ENCODE measurements at places on chromosomes 4 and X.

GRCh38 chr4:67616478-67616877 is 58.0 kb downstream of the STAP1 start:
- no peak for DNase-seq

- DNase-seq = no peak
These were observed 45.0 kb upstream of the MSANTD1 start for GRCh38 chr4:3203971-3204431.

GRCh38 chr4:150297861-150298474 is 219.7 kb downstream of the DCLK2 start:
- no peak for DNase-seq

GRCh38 chr4:158042591-158043030 is 130.2 kb downstream of the GASK1B start:
- DNase-seq = peak; percentile 71

DNA sequence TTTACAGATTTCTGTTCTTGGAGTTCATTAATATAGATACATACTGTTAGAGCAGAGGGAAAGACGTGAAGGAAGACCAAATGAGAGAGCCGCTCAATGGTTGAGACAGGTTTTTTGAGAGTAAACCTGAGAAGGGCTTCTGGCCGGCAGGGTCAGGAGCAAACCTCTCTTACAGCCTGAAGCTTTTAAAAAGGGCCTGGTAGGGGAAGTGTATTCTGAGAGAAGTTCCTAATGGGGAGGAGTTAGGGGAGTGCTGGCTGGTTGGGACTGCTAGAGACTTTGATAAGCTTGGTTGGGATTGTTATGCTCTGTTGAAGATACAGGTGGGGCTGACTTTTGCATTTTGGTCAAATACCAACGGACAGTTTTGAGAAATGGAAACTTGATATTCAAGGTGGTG is 186.8 kb upstream of the PABPC4L start:
- DNase-seq = no peak

GRCh38 chr4:83282049-83282535 is 2.5 kb downstream of the COQ2 start:
- peak; percentile 54 for DNase-seq

- DNase-seq = no peak
These were observed 747.2 kb downstream of the STPG2 start for GRCh38 chr4:97396097-97396496.

DNA sequence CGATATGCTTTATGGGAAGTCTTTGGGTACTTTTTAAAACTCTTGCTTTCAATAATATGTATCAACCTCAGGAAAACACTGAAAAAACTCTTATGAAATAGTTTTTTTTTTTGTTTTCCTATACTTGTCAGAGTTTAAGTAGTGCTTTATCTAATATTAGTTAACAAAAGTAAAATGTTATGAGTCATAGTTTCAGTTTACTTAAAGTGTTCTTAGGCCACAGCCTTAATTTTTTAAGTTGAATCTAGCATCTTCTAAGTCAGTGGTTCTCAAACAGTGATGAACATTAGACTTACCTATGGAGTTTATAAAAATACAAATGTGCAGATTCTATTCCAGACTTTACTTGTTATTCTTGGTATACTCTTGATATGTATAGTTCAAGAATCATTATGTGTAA is 26.3 kb upstream of the ADGRL3 start:
- DNase-seq = no peak

- DNase-seq = no peak
These were observed 8.1 kb upstream of the DKK2 start for GRCh38 chr4:107044170-107044569.

DNA sequence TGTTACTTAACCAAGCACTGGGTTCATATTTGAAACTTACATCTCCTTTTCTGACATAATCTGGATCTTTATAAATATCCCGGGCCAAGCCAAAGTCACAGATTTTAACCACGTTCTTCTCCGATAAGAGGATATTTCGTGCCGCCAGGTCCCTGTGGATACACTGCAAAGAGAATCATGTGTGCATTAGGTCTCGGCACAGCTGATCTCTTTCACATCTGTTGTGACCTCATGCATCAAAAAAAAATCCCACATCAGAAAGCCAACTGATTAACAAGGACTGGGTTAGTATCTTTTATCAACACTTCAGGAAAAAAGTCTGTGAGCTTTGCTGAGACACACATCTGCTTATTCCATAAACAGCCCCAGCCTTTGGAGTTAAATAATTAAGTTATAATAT is 35.5 kb downstream of the KDR start:
- DNase-seq = no peak

GRCh38 chr4:15027921-15028435 is 25.7 kb downstream of the CPEB2 start:
- DNase-seq = no peak

DNA sequence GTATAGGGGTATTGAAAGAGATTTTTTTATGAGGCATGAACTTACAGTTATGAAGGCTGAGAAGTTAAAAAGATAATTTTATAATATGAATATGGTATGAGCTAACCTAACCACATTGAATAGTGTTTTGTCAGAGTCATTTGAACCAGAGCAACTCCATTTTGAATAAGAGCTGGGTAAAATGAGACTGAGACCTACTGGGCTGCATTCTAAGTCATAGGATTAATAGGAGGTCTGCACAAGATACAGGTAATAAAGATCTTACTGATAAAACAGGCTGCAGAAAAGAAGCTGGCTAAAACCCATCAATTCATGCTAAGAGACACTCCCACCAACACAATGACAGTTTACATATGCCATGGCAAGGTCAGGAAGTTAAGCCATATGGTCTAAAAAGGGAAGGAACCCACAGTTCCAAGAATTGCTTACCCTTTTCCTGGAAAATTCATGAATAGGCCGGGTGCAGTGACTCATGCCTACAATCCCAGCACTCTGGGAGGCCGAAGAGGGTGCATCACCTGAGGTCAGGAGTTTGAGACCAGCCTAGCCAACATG is 209.2 kb downstream of the TECRL start:
- no peak for DNase-seq

- peak; percentile 20 for DNase-seq
These were observed 34.0 kb upstream of the GYPA start for GRCh38 chr4:144174401-144175067.

DNA sequence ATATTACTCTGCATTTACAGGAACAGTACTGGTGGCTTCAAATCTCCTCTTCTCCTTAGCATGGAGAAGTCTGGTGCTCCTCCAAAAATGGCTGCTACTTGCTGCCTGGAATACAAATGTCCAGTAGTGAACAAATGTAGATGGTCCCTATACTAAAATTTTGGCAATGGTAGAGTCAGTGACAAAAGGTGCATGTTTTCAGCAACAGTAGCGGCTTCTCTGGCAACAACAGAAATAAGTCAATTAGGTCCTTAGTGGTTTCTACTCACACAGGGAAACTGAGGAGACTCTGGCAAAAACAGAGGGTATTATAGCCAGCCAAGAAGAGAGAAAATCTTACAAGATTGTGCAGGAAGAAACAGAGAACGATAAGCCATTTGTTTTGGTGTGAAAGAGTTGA is 1368.4 kb upstream of the ADGRL3 start:
- DNase-seq = no peak

- no peak for DNase-seq
These were observed 172.6 kb downstream of the AMELX start for GRCh38 chrX:11465648-11466411.

DNA sequence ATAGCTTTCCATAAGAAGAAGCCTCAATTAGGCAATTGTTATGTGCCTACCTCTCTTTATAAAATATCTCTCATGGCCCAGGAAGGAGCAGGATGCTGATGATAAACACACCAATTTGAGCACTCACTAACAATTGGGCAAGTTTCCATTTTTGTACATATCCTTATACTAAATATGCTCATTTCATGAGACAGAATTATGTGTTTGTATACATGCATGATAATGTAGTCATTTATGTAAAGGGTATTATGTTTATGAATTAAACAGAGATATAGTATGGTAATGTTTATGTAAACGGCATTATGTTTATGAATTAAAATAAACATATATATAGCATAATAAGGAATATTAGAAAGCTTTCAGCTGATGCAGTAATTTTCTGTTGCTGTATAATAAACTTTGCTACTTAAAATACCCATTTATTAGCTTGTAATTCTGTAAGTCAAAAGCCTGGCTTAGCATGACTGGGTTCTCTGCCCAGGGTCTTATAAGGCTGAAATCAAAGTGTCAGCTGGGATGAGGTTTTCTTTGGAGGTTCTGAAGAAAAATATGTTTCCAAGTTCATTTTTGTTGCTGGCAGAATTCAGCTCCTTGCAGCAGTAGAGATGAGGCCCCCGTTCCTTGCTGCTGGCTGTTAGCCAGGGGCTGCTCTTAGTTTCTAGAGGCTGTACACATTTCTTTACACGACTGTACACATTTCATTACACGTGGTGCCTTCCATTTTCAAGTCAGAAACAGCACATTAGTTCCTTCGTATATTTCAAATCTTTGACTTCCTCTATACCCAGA is 89.0 kb downstream of the GLRA2 start:
- no peak for DNase-seq

GRCh38 chrX:94365736-94366135 is 691.7 kb downstream of the FAM133A start:
- DNase-seq = no peak

DNA sequence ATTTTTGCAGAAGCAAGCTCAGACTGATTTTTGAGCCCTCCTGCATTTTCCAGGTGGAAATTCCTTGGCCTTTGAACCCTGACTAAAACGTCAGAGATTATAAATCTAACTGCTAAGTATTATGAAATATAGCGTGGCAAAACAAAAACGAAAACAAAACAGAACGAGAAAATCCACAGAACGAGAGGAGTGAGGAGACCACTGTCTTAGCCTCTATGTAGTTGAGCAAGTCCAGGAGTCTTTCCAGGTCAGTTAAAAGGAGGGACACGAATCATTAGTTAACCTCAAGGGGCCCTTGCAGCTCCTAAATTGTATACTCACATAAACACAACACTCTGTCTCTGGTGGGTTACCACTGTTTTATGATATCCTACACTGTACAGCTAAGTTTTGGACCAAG is 80.2 kb downstream of the SYNPO2 start:
- no peak for DNase-seq

GRCh38 chr4:109199585-109199984 is 102.9 kb downstream of the COL25A1 start:
- no peak for DNase-seq

GRCh38 chr4:7206911-7207567 is 14.7 kb downstream of the SORCS2 start:
- DNase-seq = peak; percentile 70

DNA sequence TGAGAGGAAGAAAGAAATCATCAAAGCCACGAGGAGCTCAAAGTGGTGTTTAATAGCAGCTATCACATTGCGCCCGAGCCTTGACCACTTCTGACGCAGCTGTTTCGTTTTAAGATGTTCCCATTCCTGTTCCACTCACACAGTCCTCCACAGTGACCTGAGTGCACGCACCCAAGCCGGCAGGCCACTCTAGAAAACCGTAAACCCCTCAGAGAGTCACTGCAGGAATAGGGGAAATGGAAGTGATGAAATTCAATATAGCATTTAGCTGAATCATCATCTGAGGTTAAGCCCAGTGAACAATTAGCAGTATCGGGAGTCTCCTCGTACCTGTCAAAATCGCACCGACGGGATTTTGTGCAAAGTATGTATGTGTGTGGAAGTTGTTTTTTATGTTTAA is 17.9 kb upstream of the HAND2 start:
- no peak for DNase-seq

DNA sequence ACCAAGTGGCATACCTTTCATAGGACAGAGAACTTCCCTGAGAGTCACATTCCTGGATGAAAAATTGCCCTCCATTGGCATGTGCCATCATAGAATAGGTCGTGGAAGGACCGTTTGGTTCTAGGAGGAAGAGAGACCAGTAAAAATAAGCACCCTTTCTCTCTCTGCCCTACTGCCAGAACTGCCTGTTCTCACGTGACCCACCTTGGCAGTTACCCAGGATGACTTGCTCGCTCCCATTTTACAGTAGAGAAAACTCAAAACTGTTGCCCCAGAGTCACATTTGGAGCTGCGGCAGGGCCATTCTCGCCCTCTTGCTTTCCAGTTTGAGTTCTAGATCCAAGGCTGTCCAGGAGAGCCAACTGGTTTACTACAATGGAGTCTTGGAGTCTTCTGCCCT is 1.1 kb upstream of the NLGN3 start:
- DNase-seq = no peak

DNA sequence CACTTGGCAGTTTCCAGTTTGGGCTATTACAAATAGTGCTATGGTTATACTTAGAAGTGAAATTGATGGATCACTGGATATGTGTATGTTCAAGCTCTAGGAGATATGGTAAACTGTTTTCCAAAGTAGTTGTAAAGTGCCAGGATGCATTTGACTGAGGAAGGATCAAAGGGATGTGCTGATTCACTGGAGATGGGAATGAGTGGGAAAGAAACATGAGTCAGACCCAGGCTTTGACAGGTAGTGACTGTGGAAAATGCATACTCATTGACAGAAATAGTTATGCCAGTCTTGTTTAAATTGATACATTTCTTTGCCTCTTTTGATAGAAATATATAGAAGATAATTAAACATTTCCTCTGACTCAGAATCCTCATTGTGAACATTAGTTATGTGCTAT is 77.9 kb downstream of the CEP135 start:
- no peak for DNase-seq

- DNase-seq = no peak
These were observed 222.4 kb downstream of the APBB2 start for GRCh38 chr4:40991908-40992307.

- no peak for DNase-seq
These were observed 17.8 kb downstream of the RCHY1 start for GRCh38 chr4:75496406-75496805.

DNA sequence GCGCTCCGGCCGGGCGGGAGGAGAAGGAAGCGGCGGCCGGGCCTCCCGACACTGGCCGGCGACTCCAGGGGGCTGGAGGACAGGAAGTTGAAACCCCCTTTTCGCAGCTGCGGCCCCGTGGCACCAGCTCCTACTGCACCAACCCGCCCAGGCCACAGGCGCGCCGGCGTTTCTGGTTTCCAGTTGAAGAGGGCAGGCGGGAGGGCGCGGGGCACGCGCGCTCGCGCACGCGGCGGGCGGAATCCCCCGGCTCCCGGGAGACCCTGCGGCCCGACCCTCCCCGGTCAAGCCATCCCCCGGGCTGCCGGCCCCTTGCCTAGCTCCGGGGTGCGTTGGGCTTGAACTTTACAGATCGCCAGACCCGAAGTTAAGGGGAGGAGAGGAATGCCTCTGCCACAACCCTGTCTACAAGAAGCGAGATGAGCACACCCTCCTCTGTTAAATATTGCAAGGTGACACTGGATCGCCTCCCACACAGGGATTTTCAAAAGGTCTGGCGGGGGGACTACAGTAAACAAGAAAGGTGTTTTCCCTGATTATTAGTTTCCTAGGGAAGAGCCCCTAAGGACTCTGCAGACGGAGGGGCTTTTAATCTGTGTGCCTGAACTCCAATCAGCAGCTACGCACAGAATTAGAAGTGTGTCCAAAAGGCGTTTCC is 1.4 kb downstream of the ELOVL6 start:
- DNase-seq = no peak

- DNase-seq = no peak
These were observed 7.0 kb upstream of the ATP6AP2 start for GRCh38 chrX:40573763-40574162.
